ENCODE measurements at places on chromosomes 3 and 15.

DNA sequence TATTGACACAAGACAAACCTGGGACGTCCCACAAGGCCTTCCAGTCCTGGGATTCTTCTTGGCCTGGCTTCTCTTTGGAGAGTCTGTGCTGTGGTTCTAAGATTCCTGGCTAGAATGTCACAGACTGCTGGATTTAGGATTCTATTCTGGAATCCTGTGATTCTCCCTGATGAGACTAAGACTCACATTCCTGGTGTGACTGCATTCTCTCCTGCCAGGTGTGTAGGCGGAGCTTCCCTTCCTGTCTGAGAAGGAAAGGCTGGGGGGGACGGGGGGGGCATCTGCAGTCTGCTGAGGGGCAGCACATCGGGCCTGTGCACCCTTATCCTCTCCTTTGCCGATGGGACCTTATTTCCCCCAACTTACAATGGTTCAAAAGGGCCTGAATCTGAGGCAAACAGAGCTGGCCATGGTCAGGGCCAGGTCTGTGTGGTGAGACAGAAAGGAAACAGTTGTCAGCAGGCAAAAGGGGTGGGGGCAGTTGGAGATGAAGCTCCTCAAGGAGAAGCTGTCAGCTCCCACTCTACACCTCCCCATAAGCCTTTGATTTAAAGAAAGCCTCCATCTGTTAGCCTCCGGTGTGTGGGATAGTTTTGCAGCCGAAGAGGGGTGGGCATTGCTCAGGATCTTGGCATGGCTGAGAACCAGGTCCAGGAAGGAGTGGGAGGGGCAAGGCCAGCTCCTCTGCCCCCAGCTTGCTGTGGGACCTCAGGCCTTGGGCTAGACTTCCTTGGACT is 30.9 kb downstream of the VIPR1 start:
- DNase-seq: no peak

GRCh38 chr3:104763007-104763406 is 603.7 kb upstream of the ALCAM start:
- no peak for DNase-seq

- DNase-seq: no peak
Measured at GRCh38 chr3:82137861-82138260, 376.4 kb upstream of the GBE1 start.

DNA sequence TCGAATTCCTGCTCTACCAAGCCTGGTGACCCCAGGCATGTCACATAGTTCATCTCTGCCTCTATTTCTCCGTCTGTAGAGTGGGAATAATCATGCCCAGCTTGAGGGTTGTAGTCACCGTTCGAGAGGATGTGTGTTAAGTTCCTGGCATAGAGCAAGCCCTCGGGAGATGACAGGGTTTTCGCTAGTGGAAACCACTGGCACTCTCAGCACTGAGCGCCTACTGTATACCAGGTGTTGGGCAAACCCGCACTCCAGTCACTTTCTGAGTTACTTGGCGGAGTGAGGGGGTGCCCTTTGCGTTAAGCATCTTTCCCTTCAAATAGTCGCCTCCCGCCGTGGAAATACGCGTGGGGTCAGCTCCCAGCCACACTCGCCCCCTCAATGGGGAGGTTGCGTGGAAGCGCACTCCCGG is 5.1 kb downstream of the FEZF2 start:
- DNase-seq: no peak

DNA sequence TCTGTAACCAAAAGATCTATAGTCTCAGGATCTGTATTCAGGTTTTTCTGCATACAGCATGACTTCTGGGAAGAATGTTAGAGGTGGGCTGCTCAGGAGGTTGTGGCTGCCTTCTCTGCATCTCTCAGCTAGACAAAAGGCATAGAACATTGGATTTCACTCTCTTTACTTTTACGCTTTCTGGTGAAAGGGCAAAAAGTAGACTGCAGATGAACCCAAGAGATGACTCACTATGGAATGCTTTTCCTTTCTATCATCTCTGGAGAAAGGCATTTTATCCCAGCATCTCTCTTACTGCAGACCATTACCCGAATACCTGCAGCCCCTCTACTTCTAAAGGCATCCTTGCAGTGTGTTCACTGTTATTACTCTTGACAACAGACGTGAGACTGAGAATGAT is 222.2 kb downstream of the WNT5A start:
- DNase-seq: no peak

DNA sequence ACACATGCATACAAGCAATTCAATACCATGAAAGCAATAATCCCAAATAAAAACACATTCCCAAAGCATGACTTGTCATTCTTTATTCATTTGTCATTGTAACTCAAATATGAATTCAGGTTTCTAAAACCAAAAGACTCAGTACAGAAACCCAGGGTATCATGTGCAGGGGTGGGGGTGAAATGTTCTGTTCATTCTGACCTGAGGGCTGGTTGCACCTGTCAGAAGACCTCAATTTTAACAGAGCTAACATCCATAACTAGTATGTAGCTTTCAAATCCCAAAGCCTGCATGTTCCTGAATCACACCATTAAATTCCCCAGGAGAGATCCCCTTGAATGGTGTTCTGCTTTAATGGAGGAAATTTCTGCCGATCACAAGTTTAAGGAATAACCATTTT is 738.7 kb downstream of the MCTP2 start:
- no peak for DNase-seq

DNA sequence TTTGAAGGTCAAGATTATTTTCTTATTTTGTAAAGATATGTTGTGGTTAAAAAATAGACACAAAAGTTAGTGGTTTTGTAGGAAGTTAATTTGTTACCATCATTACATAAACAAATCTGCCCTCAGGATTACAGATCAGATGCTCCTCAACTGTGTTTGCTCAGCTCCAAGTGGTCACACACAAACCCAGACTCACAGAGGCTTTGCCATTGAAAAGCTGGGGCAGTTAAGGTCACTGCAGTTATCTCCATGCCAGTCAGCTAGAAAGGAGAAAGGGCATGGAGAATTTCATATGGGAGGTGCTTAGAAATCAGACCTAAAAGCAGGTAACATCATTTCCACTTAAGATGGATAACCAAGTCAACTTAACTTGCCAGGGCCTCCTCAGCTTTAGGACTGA is 825.7 kb upstream of the GBE1 start:
- peak; percentile 26 for DNase-seq

GRCh38 chr15:66251790-66252684 is 1.5 kb downstream of the MEGF11 start:
- peak; percentile 26 for DNase-seq

DNA sequence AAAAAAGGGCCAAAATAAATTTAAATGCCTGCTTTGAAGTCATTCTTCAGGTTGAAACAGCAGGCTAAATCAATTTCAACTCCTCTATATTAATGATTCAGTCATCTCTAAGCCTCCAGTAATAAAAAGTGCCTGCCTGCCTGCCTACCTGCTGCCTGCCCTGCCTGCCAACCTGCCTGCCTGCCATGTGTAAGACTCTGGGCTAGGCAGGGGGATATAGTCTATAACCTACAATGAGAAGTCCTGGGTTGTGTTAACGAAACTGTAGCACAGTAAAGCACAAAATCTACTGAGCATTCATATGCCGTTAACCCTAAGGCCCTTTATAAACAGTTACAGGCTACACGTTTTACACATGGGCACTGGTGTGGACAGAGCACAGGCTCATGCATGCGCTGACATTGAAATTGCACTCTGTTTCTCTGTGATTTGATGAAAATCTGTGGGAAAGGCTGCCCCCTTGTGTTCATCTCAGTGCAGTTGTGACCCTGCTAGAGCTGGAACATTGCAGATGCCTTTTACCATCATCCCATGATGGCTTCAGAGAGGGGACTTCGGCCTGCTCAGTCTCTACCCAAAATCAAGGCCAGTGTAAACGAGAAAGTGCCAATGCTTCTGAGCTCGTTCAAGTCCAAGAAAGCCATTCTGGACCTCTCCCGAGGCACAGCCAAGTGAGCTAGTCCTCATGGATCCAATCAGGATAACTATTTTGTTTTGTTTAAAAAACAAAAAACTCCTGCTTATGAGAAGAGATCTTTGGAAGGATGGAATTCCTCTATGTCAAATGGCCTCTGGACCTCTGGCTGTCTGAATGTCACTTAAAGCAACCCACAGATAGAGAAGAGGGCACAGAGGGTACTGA is 64.6 kb downstream of the EFL1 start:
- DNase-seq: peak; percentile 66

GRCh38 chr3:9013782-9014563 is 50.7 kb upstream of the RAD18 start:
- no peak for DNase-seq

GRCh38 chr3:117103675-117104074 is 394.1 kb downstream of the TUSC7 start:
- DNase-seq: no peak

- DNase-seq: no peak
Measured at GRCh38 chr3:129315998-129316247, 37.3 kb downstream of the HMCES start.

- DNase-seq: no peak
Measured at GRCh38 chr15:45095661-45096060, 18.3 kb downstream of the DUOX2 start.

GRCh38 chr3:110808630-110809029 is 263.0 kb upstream of the NECTIN3 start:
- DNase-seq: no peak

DNA sequence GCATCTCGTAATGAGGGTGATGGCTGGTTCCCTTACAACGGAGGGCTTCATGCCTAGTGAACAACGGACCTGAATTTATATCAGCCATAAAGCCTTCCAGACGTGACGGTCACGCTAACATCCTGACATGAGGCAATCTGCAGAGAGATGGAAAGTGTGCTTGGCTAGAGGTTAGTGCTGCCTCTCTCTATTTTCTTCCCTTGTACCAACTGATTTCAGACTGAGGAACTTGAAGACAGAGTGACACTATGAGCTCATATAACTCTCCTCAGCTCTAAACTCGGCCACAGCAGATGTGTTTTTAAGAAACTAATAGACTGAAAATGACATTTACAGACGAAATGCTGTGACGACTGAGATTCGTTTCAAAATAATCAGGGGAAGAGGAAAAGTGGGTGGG is 122.4 kb downstream of the XXYLT1 start:
- DNase-seq: no peak

DNA sequence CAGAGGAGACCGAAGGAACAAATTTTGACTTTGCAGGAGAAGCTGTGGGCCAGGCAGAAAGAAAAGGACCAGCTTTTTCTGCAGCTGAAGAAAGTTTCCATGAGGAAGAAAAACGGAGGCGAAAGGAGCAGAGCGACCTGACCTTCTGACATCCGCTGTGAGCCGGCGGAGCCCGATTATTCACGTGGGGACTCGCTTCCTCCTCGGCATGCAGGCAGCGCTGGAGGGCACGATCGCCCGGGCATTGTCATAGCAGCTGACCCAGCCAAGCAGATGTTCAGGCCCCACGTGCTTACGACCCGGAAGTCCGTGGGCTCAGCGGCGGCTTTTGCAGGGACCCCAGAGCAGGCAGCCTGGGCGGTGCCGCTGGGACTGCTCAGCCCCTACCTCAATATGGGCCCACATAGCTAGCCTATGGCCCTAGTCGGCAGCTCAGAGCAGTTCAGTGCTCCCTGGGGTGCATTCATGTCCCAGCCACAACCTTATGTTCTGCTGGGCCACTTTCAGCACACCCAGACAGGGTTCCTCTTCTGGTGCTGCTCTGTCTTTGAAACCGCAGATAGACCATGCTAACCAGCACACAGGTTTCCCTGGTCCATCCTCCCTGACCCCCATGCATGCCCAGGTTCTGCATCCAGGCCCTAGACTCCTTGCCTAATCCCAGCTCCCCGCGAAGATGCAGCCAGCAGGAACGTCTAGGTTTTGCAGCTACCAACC is 10.5 kb upstream of the EIF4A2 start:
- DNase-seq: no peak

GRCh38 chr3:14477311-14477935 is 62.7 kb downstream of the GRIP2 start:
- DNase-seq: no peak

GRCh38 chr3:188509316-188509715 is 355.4 kb downstream of the LPP start:
- no peak for DNase-seq

DNA sequence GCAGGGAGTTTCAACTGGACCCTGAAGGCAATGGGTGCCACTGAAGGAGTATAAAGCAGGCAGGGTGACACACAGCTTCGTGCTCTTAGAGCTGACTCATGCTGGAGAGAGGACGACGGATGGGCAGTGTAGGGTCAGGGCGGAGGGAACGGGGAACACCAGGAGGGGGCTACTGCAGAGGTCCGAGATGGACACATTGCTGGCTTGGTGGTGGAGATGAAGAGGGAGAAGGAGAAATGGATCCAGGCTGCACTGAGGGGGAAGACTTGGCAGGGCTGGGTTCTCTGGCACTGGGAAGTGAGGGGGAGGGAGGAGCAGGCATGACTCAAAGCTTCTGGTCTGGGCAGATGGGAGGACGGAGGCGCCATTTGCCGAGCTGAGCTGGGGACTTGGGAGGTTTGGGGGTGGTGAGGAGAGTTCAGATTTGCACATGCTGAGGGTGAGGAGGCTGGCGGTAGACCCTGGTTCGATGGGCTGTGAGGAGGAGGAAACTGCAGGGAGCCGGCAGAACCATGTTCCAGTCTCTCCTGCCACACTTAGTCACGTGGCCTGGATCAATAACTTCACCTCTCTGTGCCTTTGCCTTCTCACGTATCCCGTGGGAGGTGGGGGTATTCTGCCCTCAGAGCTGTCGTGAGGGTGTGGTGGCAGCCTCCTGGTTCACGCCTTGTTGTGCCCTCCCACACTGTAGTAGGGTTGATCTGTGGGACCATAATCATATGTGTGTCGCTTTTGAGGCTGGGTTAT is 4.6 kb upstream of the KCTD6 start:
- DNase-seq: no peak

DNA sequence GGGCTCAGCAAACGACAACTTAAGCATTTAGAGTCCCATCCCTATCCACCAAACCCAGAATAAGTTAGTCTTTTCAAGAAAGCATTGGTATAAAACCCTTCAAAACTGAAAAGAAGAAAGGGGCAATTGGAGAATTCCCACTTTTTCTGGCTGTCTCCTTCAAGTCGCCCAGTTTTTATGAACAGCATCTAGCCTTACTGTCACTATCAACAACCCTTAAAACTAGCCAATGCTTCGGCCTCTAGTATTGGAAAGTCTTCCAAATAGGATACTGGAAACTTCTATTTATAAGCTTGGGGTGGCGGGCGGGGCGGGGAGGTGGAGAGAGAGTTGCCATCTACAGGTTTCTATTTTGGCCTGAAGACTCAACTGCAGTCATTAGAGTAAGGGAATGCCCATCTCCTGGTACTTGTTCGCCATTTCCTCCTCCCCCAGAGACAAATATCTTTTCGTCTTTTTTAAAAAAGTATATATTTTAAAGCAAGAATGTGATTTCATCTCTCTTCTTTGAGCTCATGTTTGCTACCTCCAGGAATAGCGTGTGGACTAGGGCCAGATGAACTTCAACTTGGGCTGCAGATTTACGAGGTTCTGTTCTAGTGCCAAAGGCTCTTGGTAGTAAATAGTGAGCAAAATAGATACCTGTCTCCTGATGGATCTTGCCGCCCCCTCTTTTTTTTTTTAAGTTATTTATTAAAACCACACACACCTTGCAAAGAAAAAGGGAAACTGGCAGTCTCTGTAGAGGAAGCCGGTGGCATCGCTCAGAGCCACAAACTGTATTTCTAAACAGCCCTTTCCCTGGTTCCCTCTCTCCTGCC is 2.7 kb downstream of the BCL6 start:
- no peak for DNase-seq

Data from NCI-H1417 (cell line).